ENCODE measurements at places on chromosomes 3 and 15. TPM values are rescaled to one million over a fixed set of nuclear protein-coding genes. Genes with fewer than 3 reads are reported as not detected.

DNA sequence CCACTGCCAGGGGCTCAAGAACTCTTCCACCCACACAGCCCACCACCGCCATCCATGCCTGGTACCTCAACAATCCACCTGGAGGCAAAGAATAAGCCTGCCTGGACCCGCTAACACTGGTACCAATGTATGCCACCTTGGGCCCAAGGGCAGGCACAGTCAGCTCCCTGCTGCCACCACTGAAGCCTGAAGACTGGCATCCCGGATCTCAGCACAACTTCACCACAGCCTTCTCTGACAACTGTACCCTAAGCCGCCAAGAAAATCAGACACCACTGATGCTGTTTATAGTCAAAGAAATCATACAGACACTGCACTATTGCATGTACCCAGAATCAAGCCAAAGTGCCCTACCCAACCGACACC lies 56.3 kb downstream of the IGSF11 start:
- DNase-seq = no peak

Gene CIDEC
- not detected for total RNA-seq

DNA sequence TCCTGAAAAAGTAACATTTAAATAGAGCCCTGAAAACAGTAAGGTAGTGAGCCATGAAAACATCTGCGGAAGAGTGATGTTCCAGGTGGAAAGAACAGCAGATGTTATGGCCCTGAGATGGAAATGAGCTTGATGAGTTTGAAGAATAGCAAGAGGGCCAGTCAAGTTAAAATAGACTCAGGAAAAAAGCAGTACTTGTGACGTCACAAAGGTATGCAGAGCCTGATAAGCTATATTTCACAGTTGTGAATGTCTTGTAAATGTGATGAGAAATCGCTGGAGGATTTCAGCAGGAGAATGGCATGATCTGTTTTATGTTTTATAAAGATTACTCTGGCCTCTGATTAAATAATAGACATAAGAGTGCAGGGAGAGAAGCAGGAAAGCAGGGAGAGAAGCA lies 18.6 kb upstream of the SECISBP2L start:
- no peak for DNase-seq

DNA sequence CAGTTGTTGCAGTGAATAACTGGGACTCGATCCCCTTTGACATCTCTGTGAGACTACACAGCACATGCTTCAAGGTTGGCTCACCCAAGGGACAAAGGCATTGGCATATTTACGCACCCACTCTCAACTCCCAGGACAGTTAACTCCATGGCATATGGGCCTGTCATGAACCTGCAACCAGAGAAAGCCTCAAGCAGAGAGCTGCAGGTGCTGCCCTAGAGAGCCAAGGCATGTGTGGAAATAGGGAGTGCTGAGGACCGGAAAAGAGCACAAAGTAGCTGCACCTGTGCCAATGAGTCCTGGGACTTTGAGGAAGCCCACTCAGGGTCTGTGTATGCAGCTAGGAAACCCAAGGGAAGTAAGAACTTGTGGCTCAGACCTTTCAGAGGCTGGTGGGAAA lies 32.9 kb upstream of the SLC24A5 start:
- no peak for DNase-seq

Gene GRK7
- total RNA-seq = 0.16 TPM

Gene GOLGA8M
- total RNA-seq = 2.1 TPM

DNA sequence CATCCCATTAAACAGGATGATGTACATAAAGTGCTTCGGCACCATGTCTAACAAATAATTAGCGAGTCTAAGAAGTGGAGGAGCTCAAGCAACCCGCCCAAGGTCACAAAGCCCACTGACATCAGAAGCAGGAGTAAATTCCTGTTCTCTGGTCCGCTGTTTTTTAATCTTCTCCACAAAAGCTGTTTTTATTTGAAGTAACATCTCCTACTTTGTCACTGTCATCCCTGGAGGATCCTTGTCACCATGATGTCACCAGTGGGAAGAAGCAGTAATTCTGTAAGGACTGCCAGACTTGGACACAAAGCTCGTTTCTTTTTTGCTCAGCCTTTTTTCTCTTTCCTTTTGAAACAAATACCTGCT lies 216.2 kb downstream of the STT3B start:
- DNase-seq = no peak

Data from urinary bladder (tissue), 4 donors.